Activated CD8-positive, alpha-beta memory T cell treated with anti-CD3 and anti-CD28 coated beads for 36 hours (primary cell): ENCODE measurements at places on chromosomes 13 and 19. TPM values are rescaled to one million over a fixed set of nuclear protein-coding genes. Genes with fewer than 3 reads are reported as not detected.

The KLK2 gene
- total RNA-seq: not detected

The CACNA1A gene
- total RNA-seq: 0.21 TPM

The CADM4 gene
- 0.17 TPM for total RNA-seq

The TMEM145 gene
- total RNA-seq: 1.0 TPM

The C13orf42 gene
- not detected for total RNA-seq

The ZNF844 gene
- 3.0 TPM for total RNA-seq

The ZNF563 gene
- total RNA-seq: 3.2 TPM

The SNAPC2 gene
- total RNA-seq: 17.3 TPM

The EID2B gene
- total RNA-seq: 3.2 TPM

The TGFBR3L gene
- 9.3 TPM for total RNA-seq

The PRODH2 gene
- not detected for total RNA-seq

The HOOK2 gene
- total RNA-seq: 12.9 TPM

The LINGO3 gene
- total RNA-seq: 0.17 TPM

The TFDP1 gene
- total RNA-seq: 206 TPM

The ZNF43 gene
- total RNA-seq: 23.4 TPM

The CEACAM8 gene
- not detected for total RNA-seq

The KLK6 gene
- not detected for total RNA-seq

The USHBP1 gene
- total RNA-seq: 0.06 TPM

The SCGB2B2 gene
- 0.19 TPM for total RNA-seq

The SLITRK6 gene
- not detected for total RNA-seq

The SULT2A1 gene
- not detected for total RNA-seq

The RINL gene
- total RNA-seq: 84.0 TPM

The ZNF66 gene
- 7.3 TPM for total RNA-seq

The RASIP1 gene
- total RNA-seq: 0.19 TPM

The IFI30 gene
- 22.5 TPM for total RNA-seq

The ZNF699 gene
- total RNA-seq: 4.3 TPM

The RCBTB2 gene
- total RNA-seq: 3.0 TPM

The WDFY2 gene
- total RNA-seq: 6.4 TPM

The ZNF320 gene
- total RNA-seq: 11.2 TPM

The FOXO1 gene
- total RNA-seq: 26.9 TPM

The ZNF175 gene
- 11.3 TPM for total RNA-seq
